Breast epithelium (tissue), 4 donors: ENCODE measurements at places on chromosomes 1 and 21. TPM values are rescaled to one million over a fixed set of nuclear protein-coding genes. Genes with fewer than 3 reads are reported as not detected.

DNA sequence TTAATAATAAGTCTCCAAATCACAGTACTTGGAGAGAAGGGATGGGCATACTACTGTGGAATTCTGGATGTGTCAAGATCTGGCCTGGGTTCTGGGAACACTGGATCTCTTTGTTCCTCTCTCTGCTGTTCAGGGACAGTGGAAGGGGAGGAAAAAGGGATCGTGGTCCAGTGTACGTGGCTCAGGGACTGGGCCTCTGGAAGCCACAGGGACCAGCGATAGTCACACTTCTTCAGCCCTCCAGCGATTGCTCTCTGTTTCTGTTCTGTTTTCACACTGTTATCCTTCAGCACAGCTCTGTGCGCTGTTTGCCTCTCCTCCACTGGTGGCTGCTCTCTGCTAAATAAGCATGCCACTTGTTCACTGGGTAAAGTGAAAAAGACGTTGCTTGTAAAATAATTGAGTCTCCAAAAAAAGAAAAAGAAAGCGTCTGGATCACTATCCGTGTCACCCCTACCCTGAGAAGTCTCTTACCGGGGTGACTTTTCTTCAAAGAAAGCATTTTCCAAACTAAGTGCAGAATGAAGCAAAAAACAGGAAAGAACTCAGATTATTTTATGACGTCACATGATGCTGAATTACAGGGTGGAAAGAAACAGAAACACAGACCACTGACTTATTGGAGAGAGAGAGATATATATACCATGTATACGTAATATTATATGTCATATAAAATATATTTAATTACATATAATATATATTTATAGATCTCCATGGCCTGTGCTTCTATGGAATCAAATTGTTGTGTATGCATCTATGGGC, 279.4 kb downstream of the RGS7 start:
- H3K4me1 ChIP-seq, result no peaks in the 10 kb centered on the region
- no peak overlapping the region for H3K4me3 ChIP-seq
- H3K27ac ChIP-seq, result no peak overlapping the region

DYNLT5 gene
- 0.33 TPM for total RNA-seq

GRCh38 chr1:240242601-240243144, 151.0 kb downstream of the FMN2 start:
- no peaks in the 10 kb centered on the region for H3K4me1 ChIP-seq
- no peak for DNase-seq
- H3K36me3 ChIP-seq, result no peaks in the 10 kb centered on the region
- H3K27ac ChIP-seq, result no peak overlapping the region
- no peak overlapping the region for H3K4me3 ChIP-seq

GRCh38 chr1:213989002-213989855, 1.5 kb downstream of the PROX1 start:
- peak overlapping the region; percentile 86 for H3K27ac ChIP-seq
- no peaks in the 10 kb centered on the region for H3K27me3 ChIP-seq
- no peak for DNase-seq

KIAA1614 gene
- 4.3 TPM for total RNA-seq

ABCA4 gene
- total RNA-seq, result 3.5 TPM

- no peak for DNase-seq
- H3K36me3 ChIP-seq, result no peaks in the 10 kb centered on the region
- H3K27ac ChIP-seq, result no peak overlapping the region
Measured at GRCh38 chr1:189149547-189150375, 1327.9 kb downstream of the BRINP3 start.

- H3K27ac ChIP-seq, result no peak overlapping the region
- no peaks in the 10 kb centered on the region for H3K27me3 ChIP-seq
- H3K36me3 ChIP-seq, result no peaks in the 10 kb centered on the region
- no peak overlapping the region for H3K4me3 ChIP-seq
Measured at GRCh38 chr1:57872913-57873312, 449.1 kb upstream of the DAB1 start.

RTCA gene
- total RNA-seq, result 22.2 TPM

CD5L gene
- total RNA-seq, result not detected

GRCh38 chr1:219124163-219124562, 49.5 kb upstream of the LYPLAL1 start:
- no peaks in the 10 kb centered on the region for H3K36me3 ChIP-seq
- H3K27ac ChIP-seq, result no peak overlapping the region
- H3K4me3 ChIP-seq, result no peak overlapping the region
- H3K4me1 ChIP-seq, result no peaks in the 10 kb centered on the region
- no peak for DNase-seq
- H3K27me3 ChIP-seq, result no peaks in the 10 kb centered on the region

- no peak overlapping the region for H3K27ac ChIP-seq
- peaks cover 3% of the 10 kb centered on the region for H3K36me3 ChIP-seq
Measured at GRCh38 chr1:180981596-180982387, 40.9 kb downstream of the STX6 start.

DNA sequence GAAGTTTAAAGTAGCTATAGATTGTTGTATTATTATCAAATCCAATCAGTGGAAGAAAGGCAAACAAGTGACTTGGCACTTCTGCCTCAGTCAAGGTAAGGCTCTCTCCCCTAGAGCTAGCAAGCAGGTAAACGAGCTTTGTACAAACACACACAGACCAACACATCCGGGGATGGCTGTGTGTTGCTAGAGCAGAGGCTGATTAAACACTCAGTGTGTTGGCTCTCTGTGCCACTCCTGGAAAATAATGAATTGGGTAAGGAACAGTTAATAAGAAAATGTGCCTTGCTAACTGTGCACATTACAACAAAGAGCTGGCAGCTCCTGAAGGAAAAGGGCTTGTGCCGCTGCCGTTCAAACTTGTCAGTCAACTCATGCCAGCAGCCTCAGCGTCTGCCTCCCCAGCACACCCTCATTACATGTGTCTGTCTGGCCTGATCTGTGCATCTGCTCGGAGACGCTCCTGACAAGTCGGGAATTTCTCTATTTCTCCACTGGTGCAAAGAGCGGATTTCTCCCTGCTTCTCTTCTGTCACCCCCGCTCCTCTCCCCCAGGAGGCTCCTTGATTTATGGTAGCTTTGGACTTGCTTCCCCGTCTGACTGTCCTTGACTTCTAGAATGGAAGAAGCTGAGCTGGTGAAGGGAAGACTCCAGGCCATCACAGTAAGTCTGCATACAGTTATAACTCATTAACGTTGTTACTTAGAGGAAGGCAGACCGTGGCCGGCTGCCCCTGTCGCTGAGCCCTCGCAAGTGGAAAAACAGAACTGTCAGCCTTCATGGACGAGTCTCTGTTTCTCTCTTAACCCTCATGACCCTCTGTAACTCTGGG, at the start of gene PALMD:
Gene PALMD, plus strand, starts transcription at position 415 of the 833 bp plus-strand sequence. Its CDS starts 205 bp downstream, at position 620.
- H3K27ac ChIP-seq, result peak within 1 kb of the TSS; percentile 93
- H3K4me1 ChIP-seq, result no peaks in the 10 kb centered on the region
- DNase-seq, result peak; percentile 62
- peak within 1 kb of the TSS; percentile 41 for H3K4me3 ChIP-seq
- no peaks in the 10 kb centered on the region for H3K36me3 ChIP-seq

VAMP3 gene
- total RNA-seq, result 167 TPM

DNA sequence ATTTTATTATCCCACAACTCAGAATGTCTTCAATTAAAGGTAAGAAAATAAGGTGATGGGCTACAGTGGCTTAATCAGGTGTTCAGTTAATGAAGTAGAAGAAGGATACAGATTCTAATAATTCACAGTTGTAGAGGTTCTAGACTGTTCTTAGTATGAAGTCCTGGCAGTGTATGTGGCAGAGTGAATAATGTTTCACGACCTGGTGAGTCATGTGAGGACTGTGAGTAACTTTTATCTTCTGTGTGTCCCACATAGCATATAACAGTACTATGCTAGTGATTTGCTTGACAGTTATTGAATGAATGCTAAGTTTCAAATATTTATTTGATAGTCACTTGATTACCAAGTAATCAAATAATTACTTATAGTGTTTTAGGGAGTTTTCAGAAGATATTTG, 20.0 kb downstream of the SLC16A4 start:
- no peak overlapping the region for H3K4me3 ChIP-seq
- no peaks in the 10 kb centered on the region for H3K36me3 ChIP-seq
- H3K27me3 ChIP-seq, result no peaks in the 10 kb centered on the region
- DNase-seq, result no peak
- H3K4me1 ChIP-seq, result no peaks in the 10 kb centered on the region

OR14K1 gene
- total RNA-seq, result 1.0 TPM

- DNase-seq, result no peak
- peak within 1 kb of the TSS; percentile 28 for H3K4me3 ChIP-seq
- H3K4me1 ChIP-seq, result no peaks in the 10 kb centered on the region
- no peaks in the 10 kb centered on the region for H3K36me3 ChIP-seq
- H3K27ac ChIP-seq, result no peak within 1 kb of the TSS
Measured at GRCh38 chr1:67134695-67135094, at the start of gene C1orf141. C1orf141 (minus strand) TSS chr1:67134970; CDS start chr1:67127240, 7,730 bp downstream.

AMY1A gene
- total RNA-seq, result not detected

- DNase-seq, result no peak
- H3K4me3 ChIP-seq, result no peak overlapping the region
- peaks cover 9% of the 10 kb centered on the region for H3K4me1 ChIP-seq
Measured at GRCh38 chr1:205436776-205437410, 15.0 kb upstream of the LEMD1 start.

ANGPTL3 gene
- not detected for total RNA-seq

AK5 gene
- 30.8 TPM for total RNA-seq

- H3K4me3 ChIP-seq, result no peak overlapping the region
- no peak for DNase-seq
- H3K36me3 ChIP-seq, result no peaks in the 10 kb centered on the region
- H3K4me1 ChIP-seq, result no peaks in the 10 kb centered on the region
- no peak overlapping the region for H3K27ac ChIP-seq
Measured at GRCh38 chr1:211640301-211640630, 35.2 kb downstream of the NEK2 start.

TSPAN1 gene
- 0.48 TPM for total RNA-seq

- H3K36me3 ChIP-seq, result no peaks in the 10 kb centered on the region
- no peak for DNase-seq
Measured at GRCh38 chr1:245440922-245441321, 286.1 kb downstream of the KIF26B start.

DNA sequence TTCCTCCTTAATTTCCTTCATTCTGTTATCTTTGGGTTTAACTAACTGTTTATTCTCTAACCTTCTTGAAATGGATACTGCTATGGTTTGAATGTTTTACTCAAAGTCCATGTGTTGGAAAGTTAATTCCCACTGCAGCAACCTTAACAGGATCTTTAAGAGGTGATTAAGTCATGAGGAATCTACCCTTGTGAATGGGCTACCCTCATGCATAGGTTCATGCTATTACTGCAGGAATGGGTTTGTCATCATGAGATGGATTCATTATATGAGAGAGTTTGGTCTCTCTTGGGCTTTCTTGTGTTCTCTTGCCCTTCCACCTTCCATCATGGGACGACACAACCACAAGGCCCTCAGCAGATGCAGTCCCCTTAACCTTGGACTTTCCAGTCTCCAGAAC, 516.9 kb downstream of the ADGRL2 start:
- H3K36me3 ChIP-seq, result no peaks in the 10 kb centered on the region
- no peaks in the 10 kb centered on the region for H3K4me1 ChIP-seq
- no peaks in the 10 kb centered on the region for H3K27me3 ChIP-seq
- no peak for DNase-seq

GRCh38 chr21:37026499-37026898, 20.0 kb downstream of the RIPPLY3 start:
- H3K27ac ChIP-seq, result no peak overlapping the region
- no peaks in the 10 kb centered on the region for H3K36me3 ChIP-seq
- H3K4me3 ChIP-seq, result no peak overlapping the region

MPZ gene
- total RNA-seq, result 3.2 TPM

DNA sequence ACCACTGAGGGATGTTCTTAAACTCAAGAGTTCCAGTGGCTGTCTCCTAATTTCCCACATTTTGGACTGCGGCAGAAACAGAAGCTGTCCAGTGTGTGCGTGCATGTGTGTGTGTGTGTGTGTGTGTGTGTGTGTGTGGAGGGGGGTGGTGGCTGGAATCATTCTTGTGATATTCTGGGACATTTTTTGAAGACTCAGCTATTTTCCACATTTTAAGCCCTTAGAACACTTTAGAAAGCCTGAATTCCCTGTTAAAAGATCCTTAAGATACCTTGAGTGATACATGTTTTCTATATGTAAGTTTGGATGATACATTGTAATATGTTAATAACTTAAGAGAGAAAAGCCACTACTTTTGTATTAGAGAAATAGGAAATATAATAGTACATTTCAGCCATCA, 636.4 kb downstream of the PLPP3 start:
- no peak overlapping the region for H3K27ac ChIP-seq
- no peak overlapping the region for H3K4me3 ChIP-seq
- no peaks in the 10 kb centered on the region for H3K4me1 ChIP-seq
